A549 treated with Mapracorat at 1 μM for 4 hours (cell line): ENCODE measurements at places on chromosomes 2 and 18. TPM values are rescaled to one million over a fixed set of nuclear protein-coding genes. Genes with fewer than 3 reads are reported as not detected.

The CDKL4 gene
- total RNA-seq = not detected in 5 replicates

The MLPH gene
- 250 to 327 TPM (median 305 TPM) in 5 replicates for total RNA-seq

The PDK1 gene
- 3.4 to 4.1 TPM (median 3.7 TPM) in 5 replicates for total RNA-seq

The HS1BP3 gene
- total RNA-seq = 40.5 to 50.7 TPM (median 46.5 TPM) in 5 replicates

The PLEK gene
- total RNA-seq = not detected in 5 replicates

The GRHL1 gene
- total RNA-seq = 0.88 to 1.5 TPM (median 1.1 TPM) in 5 replicates

The DSEL gene
- 0.31 to 0.47 TPM (median 0.40 TPM) in 5 replicates for total RNA-seq

The TANC1 gene
- 7.6 to 9.9 TPM (median 9.4 TPM) in 5 replicates for total RNA-seq

The KRTCAP3 gene
- total RNA-seq = 0.22 to 0.70 TPM (median 0.42 TPM) in 4 of 5 replicates, not detected in the other

The CLEC4F gene
- not detected in 5 replicates for total RNA-seq

The DNAH6 gene
- 0.02 to 0.12 TPM (median 0.05 TPM) in 5 replicates for total RNA-seq

The MEP1B gene
- 0.05 TPM in 1 of 5 replicates, not detected in the others for total RNA-seq

The ERFE gene
- 6.6 to 9.1 TPM (median 8.3 TPM) in 5 replicates for total RNA-seq

The SKOR2 gene
- not detected in 5 replicates for total RNA-seq

The BCS1L gene
- total RNA-seq = 40.0 to 53.1 TPM (median 43.5 TPM) in 5 replicates

The RNF125 gene
- total RNA-seq = 0.20 to 0.28 TPM (median 0.27 TPM) in 5 replicates

The MAPRE3 gene
- total RNA-seq = 9.4 to 12.8 TPM (median 10.7 TPM) in 5 replicates
